ENCODE measurements at places on chromosomes 7 and 10.

- H3K36me3 ChIP-seq = no peaks in the 10 kb centered on the region
- no peak overlapping the region for H3K27ac ChIP-seq
- H3K27me3 ChIP-seq = no peaks in the 10 kb centered on the region
- H3K4me1 ChIP-seq = no peaks in the 10 kb centered on the region
- H3K4me3 ChIP-seq = no peak overlapping the region
Measured at GRCh38 chr7:74104702-74105101, 21.1 kb downstream of the LIMK1 start.

- no peak overlapping the region for H3K4me3 ChIP-seq
- no peak overlapping the region for H3K27ac ChIP-seq
- DNase-seq = no peak
- no peaks in the 10 kb centered on the region for H3K4me1 ChIP-seq
Measured at GRCh38 chr10:33098951-33099663, 141.1 kb upstream of the ITGB1 start.

DNA sequence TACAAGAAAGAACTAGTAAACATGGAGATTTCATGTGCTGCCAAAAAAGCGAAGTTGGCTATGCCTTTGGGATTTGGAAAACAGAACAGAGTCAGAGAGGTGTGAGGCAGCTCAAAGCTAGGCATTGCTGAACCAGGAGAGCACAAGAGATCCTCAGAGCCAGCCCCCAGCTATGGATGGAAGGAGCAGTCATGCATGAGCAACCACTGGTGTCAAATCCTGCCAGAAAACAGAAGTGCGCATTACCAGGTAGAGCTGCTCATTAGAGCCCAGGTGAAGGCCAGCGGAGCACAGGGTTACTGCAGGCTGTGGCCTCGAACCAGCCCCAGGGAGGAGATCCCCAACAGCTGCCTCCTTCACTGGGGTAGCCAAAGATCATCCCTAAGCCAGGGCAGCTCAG, 173.2 kb upstream of the KIAA1217 start:
- no peaks in the 10 kb centered on the region for H3K27me3 ChIP-seq
- no peak for DNase-seq
- no peaks in the 10 kb centered on the region for H3K36me3 ChIP-seq
- H3K27ac ChIP-seq = no peak overlapping the region

- DNase-seq = no peak
- H3K36me3 ChIP-seq = peaks cover 16% of the 10 kb centered on the region
- peaks cover 30% of the 10 kb centered on the region for H3K4me1 ChIP-seq
- peaks cover 1% of the 10 kb centered on the region for H3K27me3 ChIP-seq
- no peak overlapping the region for H3K27ac ChIP-seq
Measured at GRCh38 chr7:22485189-22485588, 14.8 kb downstream of the STEAP1B start.

GRCh38 chr7:150879345-150879744, 27.0 kb downstream of the AOC1 start:
- H3K27me3 ChIP-seq = peaks cover 2% of the 10 kb centered on the region
- peaks cover 7% of the 10 kb centered on the region for H3K4me1 ChIP-seq
- H3K4me3 ChIP-seq = no peak overlapping the region
- H3K36me3 ChIP-seq = peaks cover 18% of the 10 kb centered on the region
- DNase-seq = no peak

DNA sequence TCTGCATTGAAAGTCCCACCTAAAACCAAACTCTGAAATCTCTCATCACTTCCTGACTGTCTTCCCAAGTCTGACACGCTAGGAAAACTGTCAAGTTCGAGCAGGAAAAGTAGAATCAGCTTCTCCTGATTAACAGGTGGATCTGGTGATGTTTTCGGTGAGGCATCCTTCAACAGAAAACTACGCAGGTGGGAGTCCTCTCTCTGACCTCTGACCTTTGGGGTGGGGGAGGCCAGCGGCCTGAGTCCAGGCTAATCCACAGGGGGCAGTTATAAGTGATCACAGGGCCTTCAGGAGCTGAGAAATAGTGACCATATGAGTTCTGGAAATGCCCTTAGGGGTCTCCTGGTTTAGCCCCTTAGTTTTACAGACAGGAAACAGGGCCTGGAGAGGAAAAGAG, 13.4 kb upstream of the NPFFR1 start:
- H3K4me1 ChIP-seq = no peaks in the 10 kb centered on the region
- peaks cover 1% of the 10 kb centered on the region for H3K27me3 ChIP-seq
- H3K27ac ChIP-seq = no peak overlapping the region
- DNase-seq = no peak

DNA sequence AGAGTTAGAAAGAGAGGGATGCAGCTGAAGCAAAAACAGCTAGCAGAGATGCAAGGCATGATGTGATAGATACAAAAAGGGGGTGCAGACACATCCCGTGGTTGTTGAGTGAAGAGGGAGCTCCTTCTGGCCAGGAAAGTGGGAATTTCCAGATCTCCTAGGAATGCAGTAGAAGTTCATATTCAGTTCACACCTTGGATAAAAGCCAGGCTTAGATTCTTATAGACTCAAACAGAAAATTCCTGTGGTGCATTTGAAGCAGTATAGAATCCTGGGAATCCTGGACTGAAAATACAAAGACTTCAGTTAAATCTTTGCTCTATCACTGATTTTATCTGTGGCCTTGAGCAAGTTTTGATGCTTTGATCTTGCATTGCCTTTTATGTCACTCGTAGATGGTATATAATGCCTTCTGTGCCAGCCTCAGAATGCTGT, 33.9 kb downstream of the SGPL1 start:
- peaks cover 1% of the 10 kb centered on the region for H3K27me3 ChIP-seq
- peaks cover 4% of the 10 kb centered on the region for H3K4me1 ChIP-seq
- H3K4me3 ChIP-seq = no peak overlapping the region

DNA sequence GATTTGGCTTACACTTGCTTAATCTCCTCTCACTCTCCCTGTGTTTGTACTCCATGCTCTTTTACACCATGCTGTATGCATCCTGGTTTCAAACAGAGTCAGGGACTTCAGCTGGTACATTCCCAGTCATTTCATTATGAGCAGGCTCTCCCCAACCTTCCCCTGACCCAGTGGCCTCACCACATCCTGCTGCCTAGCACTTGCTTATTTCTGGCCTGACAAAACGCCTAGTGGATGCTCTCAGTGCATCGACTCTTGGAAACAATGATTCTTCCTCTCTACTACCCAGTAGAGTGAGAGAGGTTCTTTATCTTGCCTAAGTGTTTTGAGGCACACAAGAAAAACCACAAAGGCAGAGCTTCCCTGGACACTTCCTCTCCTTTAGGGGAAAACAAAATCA, 63.4 kb downstream of the CAV1 start:
- H3K4me3 ChIP-seq = no peak overlapping the region
- no peaks in the 10 kb centered on the region for H3K36me3 ChIP-seq
- no peak for DNase-seq
- peaks cover 4% of the 10 kb centered on the region for H3K4me1 ChIP-seq
- H3K27ac ChIP-seq = no peak overlapping the region

DNA sequence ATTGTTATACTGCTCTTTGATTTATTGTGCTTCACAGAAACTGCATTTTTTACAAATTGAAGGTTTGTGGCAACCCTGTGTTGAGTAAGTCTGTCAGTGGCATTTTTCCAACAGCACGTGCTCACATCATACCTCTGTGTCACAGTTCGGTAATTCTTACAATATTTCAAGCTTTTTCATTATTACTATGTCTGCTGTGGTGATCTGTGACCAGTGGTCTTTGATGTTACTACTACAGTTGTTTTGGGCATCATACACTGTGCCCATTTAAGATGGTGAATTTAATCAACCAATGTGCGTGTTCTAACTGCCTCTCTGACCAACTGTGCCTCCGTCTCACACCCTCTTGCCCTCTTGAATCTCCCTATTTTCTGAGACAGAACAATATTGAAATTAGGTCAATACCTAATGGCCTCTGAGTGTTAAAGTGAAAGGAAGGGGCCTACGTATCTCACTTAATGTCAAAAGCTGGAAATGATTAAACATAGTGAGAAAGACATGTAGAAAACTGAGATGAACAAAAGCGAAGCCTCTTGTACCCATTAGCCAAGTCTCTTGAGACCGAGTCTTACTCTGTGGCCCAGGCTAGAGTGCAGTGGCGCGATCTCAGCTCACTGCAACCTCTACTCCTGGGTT, 20.2 kb upstream of the ASL start:
- H3K36me3 ChIP-seq = no peaks in the 10 kb centered on the region
- no peak for DNase-seq
- H3K27ac ChIP-seq = no peak overlapping the region
- H3K4me1 ChIP-seq = no peaks in the 10 kb centered on the region

- H3K4me3 ChIP-seq = no peak overlapping the region
- no peaks in the 10 kb centered on the region for H3K4me1 ChIP-seq
- H3K36me3 ChIP-seq = no peaks in the 10 kb centered on the region
Measured at GRCh38 chr7:25313526-25313925, 85.2 kb upstream of the NPVF start.

DNA sequence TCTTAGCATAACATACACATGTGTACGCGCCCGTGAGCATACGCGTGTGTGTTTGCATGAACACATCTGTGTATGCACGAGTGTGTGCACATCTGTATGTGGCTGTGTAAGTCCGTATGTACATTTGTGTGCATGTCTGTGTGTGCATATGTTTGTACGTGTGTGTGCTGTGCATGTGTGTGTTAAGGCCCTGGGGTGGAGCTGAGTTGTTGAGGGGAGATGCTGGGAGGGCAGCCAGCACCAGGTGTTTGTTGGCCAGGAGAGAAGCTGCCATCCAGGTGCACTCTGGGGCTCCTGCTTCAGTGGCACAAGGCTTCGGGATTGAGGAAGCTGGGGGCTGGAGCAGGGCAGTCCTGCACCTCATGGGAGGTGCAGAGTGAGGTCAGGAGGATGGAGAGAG, 85.0 kb downstream of the BMS1 start:
- DNase-seq = no peak
- H3K4me1 ChIP-seq = peaks cover 9% of the 10 kb centered on the region
- no peaks in the 10 kb centered on the region for H3K36me3 ChIP-seq
- no peak overlapping the region for H3K27ac ChIP-seq

DNA sequence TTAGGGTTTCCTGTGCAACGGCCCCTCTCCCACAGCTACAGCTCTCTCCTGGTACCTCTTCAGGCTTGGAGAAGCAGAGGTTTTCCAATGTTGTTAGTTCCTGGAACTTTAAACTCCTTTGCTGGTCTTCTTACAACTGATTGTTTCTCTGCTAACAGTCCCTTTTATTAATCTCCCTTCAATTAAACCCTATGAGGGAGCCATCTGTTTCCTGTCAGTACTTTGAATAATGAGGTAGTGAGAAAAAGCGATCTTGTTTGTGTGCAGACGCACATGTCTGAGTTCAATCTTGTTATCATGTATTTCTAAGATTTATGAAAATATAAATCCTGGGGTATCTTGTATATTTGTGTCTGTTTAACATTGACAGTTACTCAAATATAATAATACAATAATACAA, 102.4 kb downstream of the MDFIC start:
- no peak overlapping the region for H3K27ac ChIP-seq
- no peak overlapping the region for H3K4me3 ChIP-seq
- H3K4me1 ChIP-seq = no peaks in the 10 kb centered on the region
- no peak for DNase-seq

- H3K27me3 ChIP-seq = peaks cover 2% of the 10 kb centered on the region
- H3K36me3 ChIP-seq = no peaks in the 10 kb centered on the region
- peak overlapping the region; percentile 100 for H3K4me3 ChIP-seq
- DNase-seq = no peak
- H3K27ac ChIP-seq = peak overlapping the region; percentile 100
Measured at GRCh38 chr7:104984585-104985258, 29.3 kb upstream of the KMT2E start.

GRCh38 chr10:48213047-48213446, 61.4 kb downstream of the FRMPD2 start:
- no peaks in the 10 kb centered on the region for H3K36me3 ChIP-seq
- H3K4me3 ChIP-seq = no peak overlapping the region
- no peak overlapping the region for H3K27ac ChIP-seq
- no peaks in the 10 kb centered on the region for H3K4me1 ChIP-seq

DNA sequence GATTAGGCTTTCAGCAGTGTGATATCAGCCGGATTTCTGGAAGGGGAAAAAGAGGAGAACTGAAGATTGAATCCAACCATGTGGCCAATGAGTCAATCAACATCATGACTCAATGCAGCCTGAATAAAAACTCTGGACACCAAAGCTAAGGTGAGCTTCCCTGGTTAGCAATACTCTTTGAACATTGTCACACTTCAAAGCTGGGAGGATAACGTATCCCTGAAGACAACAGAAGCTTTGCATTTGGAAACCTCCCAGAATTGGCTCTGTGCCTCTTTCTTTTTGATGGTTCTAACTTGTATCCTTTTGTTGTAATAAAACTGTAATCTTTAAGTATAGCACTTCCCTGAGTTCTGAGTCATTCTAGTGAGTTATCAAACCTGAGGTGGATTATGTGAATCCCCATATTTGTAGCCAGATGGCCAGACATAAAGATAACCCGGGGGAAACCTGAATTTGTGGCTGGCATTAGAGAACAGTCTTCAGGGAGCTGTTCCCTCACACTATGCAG, 284.4 kb downstream of the IPMK start:
- no peak overlapping the region for H3K4me3 ChIP-seq
- H3K36me3 ChIP-seq = no peaks in the 10 kb centered on the region
- no peak overlapping the region for H3K27ac ChIP-seq

DNA sequence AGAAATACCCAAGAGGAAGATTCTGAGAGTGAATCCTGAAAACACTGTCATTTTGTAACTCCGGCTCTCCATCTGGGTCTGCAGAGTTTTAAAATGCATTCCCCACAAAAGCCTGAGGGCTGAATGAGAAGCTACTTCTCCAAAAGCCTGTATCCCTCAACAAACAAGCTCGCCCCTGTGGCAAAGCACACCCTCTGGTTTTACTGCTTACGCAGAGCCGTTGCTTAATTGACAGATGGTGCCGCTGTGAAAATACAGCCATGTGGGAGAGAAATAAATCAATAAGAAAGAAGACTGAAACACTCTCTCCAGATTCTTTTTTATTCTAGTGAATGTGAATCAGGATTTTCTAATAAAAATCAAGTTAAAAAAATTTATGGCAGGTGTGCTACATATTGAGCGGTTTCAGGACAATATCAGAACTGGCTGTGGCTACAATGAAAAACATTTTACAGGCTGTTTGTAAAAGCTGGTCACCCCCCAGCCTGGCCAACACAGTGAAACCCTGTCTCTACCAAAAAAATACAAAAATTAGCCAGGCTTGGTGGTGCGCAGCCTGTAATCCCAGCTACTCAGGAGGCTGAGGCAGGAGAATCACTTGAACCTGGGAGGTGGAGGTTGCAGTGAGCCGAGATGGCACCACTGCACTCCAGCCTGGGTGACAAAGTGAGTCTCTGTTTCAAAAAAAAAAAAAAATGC, 32.5 kb downstream of the C7orf33 start:
- H3K27me3 ChIP-seq = peaks cover 4% of the 10 kb centered on the region
- peaks cover 8% of the 10 kb centered on the region for H3K36me3 ChIP-seq
- H3K27ac ChIP-seq = peak overlapping the region; percentile 96
- peak; percentile 59 for DNase-seq
- H3K4me3 ChIP-seq = peak overlapping the region; percentile 63
- peaks cover 47% of the 10 kb centered on the region for H3K4me1 ChIP-seq

GRCh38 chr7:28723336-28723735, 234.8 kb downstream of the TRIL start:
- H3K27ac ChIP-seq = no peak overlapping the region
- H3K36me3 ChIP-seq = peaks cover 8% of the 10 kb centered on the region
- no peak overlapping the region for H3K4me3 ChIP-seq
- DNase-seq = no peak
- H3K27me3 ChIP-seq = peaks cover 2% of the 10 kb centered on the region
- peaks cover 25% of the 10 kb centered on the region for H3K4me1 ChIP-seq

- no peaks in the 10 kb centered on the region for H3K4me1 ChIP-seq
- peaks cover 13% of the 10 kb centered on the region for H3K36me3 ChIP-seq
- no peak for DNase-seq
Measured at GRCh38 chr10:45599021-45599603, 73.5 kb downstream of the ZFAND4 start.

- DNase-seq = no peak
- H3K4me3 ChIP-seq = no peak overlapping the region
Measured at GRCh38 chr7:135349746-135350145, 116.1 kb downstream of the STRA8 start.

Data from glutamatergic neuron (in vitro differentiated cells).